Calu3 (cell line): ENCODE measurements at places on chromosomes 12 and 14. TPM values are rescaled to one million over a fixed set of nuclear protein-coding genes. Genes with fewer than 3 reads are reported as not detected.

MIPOL1 gene
- 22.0 and 27.2 TPM in 2 replicates for total RNA-seq

GRCh38 chr12:100741084-100741711 is 53.4 kb upstream of the ANO4 start:
- DNase-seq, result peak; percentile 27
- H3K4me3 ChIP-seq, result no peak overlapping the region
- no peaks in the 10 kb centered on the region for H3K36me3 ChIP-seq
- H3K27ac ChIP-seq, result no peak overlapping the region

DNA sequence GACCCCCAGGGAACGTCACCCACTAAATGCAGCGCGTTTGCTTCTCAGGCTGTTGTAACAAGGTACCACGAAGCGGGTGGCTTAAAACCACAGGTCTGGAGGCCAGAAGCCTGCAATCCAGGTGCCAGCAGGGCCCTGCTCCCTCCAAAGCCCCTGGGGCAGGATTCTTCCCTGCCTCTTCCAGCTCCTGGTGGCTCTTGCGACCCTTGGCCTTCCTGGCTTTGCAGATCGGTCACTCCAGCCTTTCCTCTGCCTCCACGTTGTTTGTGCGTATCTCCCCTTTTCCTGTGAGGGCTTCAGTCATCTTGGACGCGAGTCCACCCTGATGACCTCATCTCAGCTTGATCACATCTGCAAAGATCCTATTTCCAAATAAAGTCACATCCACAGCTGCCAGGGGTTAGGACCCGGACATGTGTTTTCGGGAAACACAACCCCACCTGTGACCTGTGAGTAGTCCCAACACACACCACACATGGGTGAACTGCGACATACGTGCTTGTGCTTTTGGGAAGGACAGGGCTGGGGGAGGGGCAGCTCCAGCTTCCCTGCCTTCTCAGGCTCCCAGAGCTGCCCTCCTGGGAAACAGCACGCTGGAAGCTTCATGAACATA is 114.5 kb upstream of the NCOR2 start:
- peaks cover 66% of the 10 kb centered on the region for H3K4me1 ChIP-seq
- H3K27me3 ChIP-seq, result no peaks in the 10 kb centered on the region
- H3K36me3 ChIP-seq, result peaks cover 26% of the 10 kb centered on the region
- no peak overlapping the region for H3K4me3 ChIP-seq

- peaks cover under 1% of the 10 kb centered on the region for H3K4me1 ChIP-seq
- H3K4me3 ChIP-seq, result no peak overlapping the region
- H3K36me3 ChIP-seq, result no peaks in the 10 kb centered on the region
- peak; percentile 66 for DNase-seq
- no peaks in the 10 kb centered on the region for H3K27me3 ChIP-seq
These were observed 37.1 kb upstream of the FOXJ2 start for GRCh38 chr12:7995266-7995963.

DNA sequence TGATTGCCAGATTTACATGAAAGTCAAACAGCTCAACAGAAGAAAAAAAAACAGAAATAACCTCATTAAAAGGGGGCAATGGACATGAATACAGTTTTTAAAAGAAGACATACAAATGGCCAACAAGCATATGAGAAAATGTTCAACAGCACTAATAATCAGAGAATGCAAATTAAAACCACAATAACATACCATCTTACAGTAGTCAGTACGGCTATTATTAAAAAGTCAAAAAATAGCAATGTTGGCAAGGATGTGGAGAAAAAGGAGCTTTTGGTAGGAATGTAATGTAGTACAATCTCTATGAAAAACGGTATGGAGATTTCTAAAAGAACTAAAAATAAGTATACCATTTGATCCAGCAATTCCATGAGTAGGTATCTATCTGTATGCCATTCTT is 272.1 kb downstream of the CEP128 start:
- H3K27me3 ChIP-seq, result no peaks in the 10 kb centered on the region
- peaks cover 7% of the 10 kb centered on the region for H3K4me1 ChIP-seq
- H3K4me3 ChIP-seq, result no peak overlapping the region
- no peaks in the 10 kb centered on the region for H3K36me3 ChIP-seq

- no peak for DNase-seq
- no peaks in the 10 kb centered on the region for H3K27me3 ChIP-seq
- H3K4me1 ChIP-seq, result no peaks in the 10 kb centered on the region
- no peak overlapping the region for H3K27ac ChIP-seq
- H3K36me3 ChIP-seq, result peaks cover 22% of the 10 kb centered on the region
- no peak overlapping the region for H3K4me3 ChIP-seq
These were observed 31.4 kb downstream of the P2RX4 start for GRCh38 chr12:121241156-121241970.

DNA sequence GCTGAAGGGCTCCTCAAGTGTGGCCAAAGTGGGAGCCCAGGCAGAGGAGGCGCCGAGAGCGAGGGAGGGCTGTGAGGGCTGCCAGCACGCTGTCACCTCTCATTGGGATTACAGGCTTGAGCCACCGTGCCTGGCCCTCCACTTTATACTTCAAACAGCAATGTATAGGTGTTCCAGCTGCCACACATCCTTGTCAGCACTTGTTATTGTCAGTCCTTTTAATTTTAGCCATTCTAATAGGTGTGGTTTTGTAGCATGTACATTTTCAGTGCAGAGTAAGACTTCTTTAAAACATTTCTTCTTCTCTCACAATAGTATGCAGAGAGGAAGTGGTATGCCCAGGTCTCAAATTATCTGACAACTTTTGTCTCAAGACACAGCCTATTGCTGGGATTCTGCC is 27.5 kb upstream of the HNF1A start:
- H3K27ac ChIP-seq, result no peak overlapping the region

VTI1B gene
- total RNA-seq, result 70.3 and 75.5 TPM in 2 replicates

GRCh38 chr14:104356020-104356737 is 217.8 kb downstream of the KIF26A start:
- no peaks in the 10 kb centered on the region for H3K36me3 ChIP-seq
- H3K27ac ChIP-seq, result no peak overlapping the region
- DNase-seq, result no peak
- no peaks in the 10 kb centered on the region for H3K4me1 ChIP-seq
- H3K27me3 ChIP-seq, result peaks cover 94% of the 10 kb centered on the region
